ENCODE measurements at places on chromosomes 3 and 15. TPM values are rescaled to one million over a fixed set of nuclear protein-coding genes. Genes with fewer than 3 reads are reported as not detected.

Gene CD276
- total RNA-seq: not detected

Gene CD80
- total RNA-seq: 20.2 TPM

Gene ADAM10
- 135 TPM for total RNA-seq

Gene NR2E3
- total RNA-seq: not detected

Gene IL17RC
- total RNA-seq: 0.42 TPM

Gene CLDN18
- not detected for total RNA-seq

Gene PSTPIP1
- total RNA-seq: 212 TPM

Gene CRTC3
- 64.9 TPM for total RNA-seq

Gene SLITRK3
- not detected for total RNA-seq

Gene GLDN
- total RNA-seq: not detected

Gene CATSPER2
- 6.0 TPM for total RNA-seq

Gene MOBP
- not detected for total RNA-seq

Gene CCRL2
- total RNA-seq: 11.2 TPM

Gene CFAP92
- total RNA-seq: 0.26 TPM

Gene SH3BP5
- 15.0 TPM for total RNA-seq

Gene SNX22
- 0.58 TPM for total RNA-seq

Gene SRGAP3
- 5.3 TPM for total RNA-seq

Gene CCR3
- 0.34 TPM for total RNA-seq

Gene ANKDD1A
- total RNA-seq: 9.1 TPM

Gene SAMD7
- total RNA-seq: not detected

Gene LTF
- total RNA-seq: not detected

Gene WDR5B
- total RNA-seq: 5.1 TPM

Gene ARPIN
- total RNA-seq: not detected

Gene TF
- 0.05 TPM for total RNA-seq

Gene MESP1
- total RNA-seq: 2.4 TPM

Gene PCSK6
- 0.76 TPM for total RNA-seq

Gene MYO5C
- total RNA-seq: 2.5 TPM

Gene AHSG
- total RNA-seq: not detected

Gene DNAJA4
- 29.7 TPM for total RNA-seq

Gene EFCAB12
- total RNA-seq: 0.45 TPM

Gene EBLN2
- total RNA-seq: 5.3 TPM

Gene IREB2
- 62.4 TPM for total RNA-seq

Gene GHRL
- 0.21 TPM for total RNA-seq

Gene STXBP5L
- total RNA-seq: not detected

Gene ZNF501
- total RNA-seq: 3.6 TPM

Gene CYP8B1
- total RNA-seq: not detected

Gene GABRG3
- not detected for total RNA-seq

Gene COL7A1
- 1.2 TPM for total RNA-seq

Gene SNTN
- not detected for total RNA-seq

Gene CDC25A
- total RNA-seq: 31.3 TPM

Gene FAM3D
- total RNA-seq: not detected

Gene SOX14
- total RNA-seq: not detected

Gene C3orf52
- total RNA-seq: 2.5 TPM

Gene BNC1
- total RNA-seq: not detected

Gene THOC7
- total RNA-seq: 91.7 TPM

Gene PPP2R3A
- 0.21 TPM for total RNA-seq

Gene IL20RB
- total RNA-seq: 2.1 TPM

Gene CPLX3
- total RNA-seq: not detected

Gene ZNF774
- total RNA-seq: 0.60 TPM

Gene GAP43
- total RNA-seq: not detected

Gene OR5AC2
- not detected for total RNA-seq

Gene AMT
- 3.8 TPM for total RNA-seq

All from activated CD8-positive, alpha-beta T cell treated with anti-CD3 and anti-CD28 coated beads, Interleukin-2, amount 10 ng/mL, durations not matched to agents 7 days and 5 days (primary cell).